ENCODE measurements at places on chromosomes 7 and 10.
A peak's percentile ranks its signal among the peaks of the same experiment; 100 is the strongest.

DNA sequence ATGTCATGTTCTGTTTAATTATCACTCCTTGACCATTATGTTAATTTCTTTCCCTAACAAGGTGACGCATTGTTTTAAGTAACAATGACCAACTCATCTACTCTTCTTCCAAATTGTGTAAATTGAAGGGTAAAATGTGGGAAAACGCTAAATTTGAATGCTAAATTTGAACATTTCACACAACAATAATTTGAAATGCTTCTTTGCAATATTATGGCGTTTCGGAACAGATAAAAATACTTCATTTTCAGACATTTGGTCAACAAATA, 29.2 kb upstream of the KMT2C start:
- peak overlapping the region; percentile 57 for H3K27ac ChIP-seq
- H3K27me3 ChIP-seq: peaks cover 7% of the 10 kb centered on the region
- peaks cover under 1% of the 10 kb centered on the region for H3K36me3 ChIP-seq
- peaks cover 19% of the 10 kb centered on the region for H3K4me1 ChIP-seq
- DNase-seq: no peak
- H3K4me3 ChIP-seq: peak overlapping the region; percentile 85

DNA sequence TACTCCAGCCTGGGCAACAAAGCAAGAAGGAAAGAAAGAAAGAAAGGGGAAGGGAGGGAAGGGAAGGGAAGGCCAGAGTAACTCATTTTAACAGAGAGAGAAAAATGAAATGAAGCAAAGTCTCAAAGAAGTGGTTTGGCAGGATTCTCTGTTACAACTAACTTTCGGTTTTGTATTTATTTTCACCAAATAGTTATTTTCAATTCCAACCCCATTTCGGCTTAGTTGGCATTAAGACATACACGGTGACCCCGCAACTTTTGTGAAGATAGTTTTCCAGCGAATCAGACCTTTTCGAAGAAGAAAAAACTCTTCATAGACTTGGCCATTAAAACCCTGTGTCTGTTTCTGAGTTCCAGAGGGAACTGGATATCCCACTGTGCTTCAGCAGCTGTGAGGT, 45.2 kb upstream of the LYZL2 start:
- H3K27ac ChIP-seq: no peak overlapping the region
- H3K4me3 ChIP-seq: no peak overlapping the region
- no peaks in the 10 kb centered on the region for H3K27me3 ChIP-seq
- no peaks in the 10 kb centered on the region for H3K36me3 ChIP-seq
- DNase-seq: no peak
- peaks cover 6% of the 10 kb centered on the region for H3K4me1 ChIP-seq

DNA sequence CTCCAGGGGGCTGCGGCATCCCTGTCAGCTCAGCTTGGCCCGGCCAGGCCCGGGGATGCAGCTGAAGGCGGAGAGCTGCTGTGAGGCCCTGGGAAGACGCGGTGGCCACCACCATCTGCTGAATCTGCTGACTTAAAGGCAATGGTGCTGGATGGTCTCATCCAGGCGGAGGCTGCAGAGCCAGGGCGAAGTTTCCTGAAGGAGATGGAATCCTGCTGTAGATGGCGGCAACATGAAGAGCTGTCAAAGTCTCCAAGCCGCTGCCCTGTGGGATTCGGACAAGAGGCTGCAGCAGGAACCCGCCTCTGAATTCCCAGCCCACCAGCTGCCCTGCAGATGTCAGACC, 200.1 kb downstream of the PTPRN2 start:
- no peaks in the 10 kb centered on the region for H3K27me3 ChIP-seq
- H3K36me3 ChIP-seq: peaks cover under 1% of the 10 kb centered on the region
- no peak overlapping the region for H3K27ac ChIP-seq
- H3K4me1 ChIP-seq: peaks cover 27% of the 10 kb centered on the region
- no peak for DNase-seq

- peaks cover 3% of the 10 kb centered on the region for H3K36me3 ChIP-seq
- no peak overlapping the region for H3K4me3 ChIP-seq
- no peaks in the 10 kb centered on the region for H3K4me1 ChIP-seq
- DNase-seq: no peak
- H3K27ac ChIP-seq: no peak overlapping the region
These were observed 14.7 kb upstream of the TPST1 start for GRCh38 chr7:66190504-66190857.

DNA sequence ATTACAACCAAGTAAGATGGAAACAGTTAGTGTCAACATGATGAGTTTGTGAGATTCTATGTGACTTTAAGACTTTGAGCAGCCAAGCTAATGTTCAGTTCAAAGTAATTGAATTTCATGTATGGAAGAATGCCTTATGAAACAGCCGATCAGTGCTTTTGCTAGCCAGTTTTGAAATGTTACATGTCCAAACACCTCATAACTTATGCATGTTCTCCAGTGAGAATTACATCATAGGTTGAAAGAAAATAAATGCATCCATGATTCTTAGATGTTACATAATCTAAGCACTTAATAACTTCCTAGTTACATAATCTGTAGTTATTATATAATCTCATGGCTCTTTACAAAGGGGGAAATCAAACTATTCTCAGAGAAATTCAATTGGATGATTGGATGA, 211.3 kb downstream of the BICC1 start:
- no peaks in the 10 kb centered on the region for H3K36me3 ChIP-seq
- H3K27me3 ChIP-seq: no peaks in the 10 kb centered on the region
- no peaks in the 10 kb centered on the region for H3K4me1 ChIP-seq
- H3K27ac ChIP-seq: no peak overlapping the region
- H3K4me3 ChIP-seq: no peak overlapping the region
- DNase-seq: no peak

Data from WTC11 (cell line).